ENCODE measurements at places on chromosomes 16 and 17.

DNA sequence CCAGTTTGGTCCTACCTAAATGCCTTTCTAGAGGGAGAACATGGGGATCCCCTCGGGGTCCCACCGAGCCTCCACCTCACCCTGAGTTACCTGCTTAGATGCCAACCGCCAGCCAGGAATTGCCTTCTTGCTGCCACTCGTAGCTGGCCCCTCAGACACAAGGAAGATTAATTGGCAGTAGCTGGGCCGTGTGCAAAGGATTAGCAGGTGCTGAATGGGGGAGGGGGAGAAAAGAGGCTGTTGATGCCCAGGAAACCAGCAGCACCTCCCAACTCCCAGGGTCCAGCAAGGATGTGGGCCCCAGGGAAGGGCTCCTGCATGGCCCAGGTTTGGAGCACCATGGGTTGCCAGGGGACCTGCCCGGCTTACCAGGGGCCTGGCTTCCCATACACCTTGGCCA, at the start of gene CNGB1:
CNGB1 (minus strand) TSS at position 159 of the 400 bp plus-strand sequence. CDS start 3,842 bp downstream, outside the sequence.
- no peak for DNase-seq

GRCh38 chr17:17220529-17220928, 14.4 kb upstream of the PLD6 start:
- no peak for DNase-seq

- no peak for DNase-seq
These were observed 2.5 kb upstream of the MAP3K14 start for GRCh38 chr17:45319239-45319703.

DNA sequence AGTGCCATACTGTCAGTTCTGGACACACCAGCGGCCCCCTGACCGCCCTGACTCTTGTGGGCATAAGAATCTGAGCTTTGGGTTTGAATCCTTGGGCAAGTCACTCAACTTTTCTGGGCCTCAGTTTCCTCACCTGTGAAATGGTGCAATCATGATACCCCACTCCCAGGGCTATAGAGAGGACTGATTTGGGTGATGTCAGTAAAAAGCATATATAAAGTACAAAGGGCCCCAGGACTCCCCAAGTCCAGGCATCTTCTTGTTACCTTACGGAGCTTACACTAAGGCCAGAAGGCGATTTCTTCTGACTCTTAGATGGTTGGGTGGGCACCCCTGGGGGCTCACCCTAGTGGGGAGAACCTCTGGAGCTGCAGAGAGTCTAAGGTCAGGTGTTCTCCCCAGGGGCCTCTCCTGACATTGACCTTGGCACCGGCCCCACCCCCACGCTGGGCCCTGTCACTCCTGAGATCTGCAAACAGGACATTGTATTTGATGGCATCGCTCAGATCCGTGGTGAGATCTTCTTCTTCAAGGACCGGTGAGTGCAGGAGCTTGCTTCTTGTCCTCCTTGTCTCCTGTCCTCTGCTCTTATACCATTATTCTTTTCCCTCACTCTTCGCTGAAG, 13.9 kb downstream of the MMP2 start:
- no peak for DNase-seq

DNA sequence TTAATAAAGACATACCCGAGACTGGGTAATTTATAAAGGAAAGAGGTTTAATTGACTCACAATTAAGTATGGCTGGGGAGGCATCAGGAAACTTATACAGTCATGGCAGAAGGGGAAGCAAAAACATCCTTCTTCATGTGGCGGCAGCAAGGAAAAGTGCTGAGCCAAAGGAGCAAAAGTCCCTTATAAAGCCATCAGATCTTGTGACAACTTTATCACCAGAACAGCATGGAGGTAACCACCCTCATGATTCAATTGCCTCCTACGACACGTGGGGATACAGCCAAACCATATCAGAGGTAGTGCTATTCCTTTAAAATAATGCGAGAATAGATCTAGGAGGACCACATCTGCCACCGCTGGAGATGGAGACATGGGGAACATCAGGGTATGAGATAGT, 9.0 kb downstream of the C16orf54 start:
- DNase-seq = no peak

DNA sequence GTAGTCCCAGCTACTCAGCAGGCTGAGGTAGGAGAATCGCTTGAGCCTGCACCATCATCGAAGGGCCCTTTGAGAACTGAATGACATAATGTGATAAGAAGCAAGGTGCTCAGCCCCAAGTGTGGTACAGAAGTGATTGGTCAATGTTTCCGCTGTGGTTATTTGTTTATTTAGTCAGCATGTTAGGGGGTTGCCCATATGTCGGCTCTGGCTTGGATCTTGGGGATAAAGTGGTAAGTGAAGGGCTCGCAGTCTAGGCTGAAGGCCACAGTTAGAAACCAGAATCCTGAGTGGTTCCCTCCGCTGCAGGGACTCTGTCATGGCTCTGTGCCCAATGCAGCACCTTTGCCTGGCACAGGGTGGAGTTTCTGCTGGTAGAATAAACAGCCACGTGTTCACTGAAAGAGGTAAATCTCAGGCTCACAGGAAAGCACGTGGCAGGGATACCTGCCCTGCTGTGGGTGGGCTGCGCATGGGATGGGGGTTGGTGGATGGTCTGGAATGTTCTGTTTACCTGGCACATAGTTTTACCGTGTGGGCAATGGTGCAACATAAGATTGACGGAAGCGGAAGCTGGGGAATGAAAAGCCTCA, 35.4 kb downstream of the SYT17 start:
- DNase-seq = peak; percentile 66

DNA sequence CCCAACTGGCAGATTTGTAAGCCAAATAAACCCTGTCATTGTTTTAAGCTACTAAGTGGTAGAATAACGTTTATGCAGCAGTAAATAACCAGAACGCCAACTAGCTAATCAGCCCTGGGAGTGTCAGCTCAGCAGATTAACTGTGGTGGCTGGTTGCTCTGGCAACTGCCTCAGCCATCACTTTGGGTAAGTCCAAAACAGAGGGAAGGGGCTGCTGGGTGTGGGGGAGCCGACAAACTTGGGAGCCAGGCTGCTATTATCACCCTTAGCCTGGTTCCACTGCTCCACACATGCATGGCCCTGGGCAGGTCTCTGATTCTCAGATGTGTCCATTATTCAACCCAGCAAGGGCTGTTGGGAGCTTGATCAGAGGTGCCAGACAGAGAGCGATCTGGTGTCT, 22.2 kb upstream of the RHOT1 start:
- DNase-seq = no peak

DNA sequence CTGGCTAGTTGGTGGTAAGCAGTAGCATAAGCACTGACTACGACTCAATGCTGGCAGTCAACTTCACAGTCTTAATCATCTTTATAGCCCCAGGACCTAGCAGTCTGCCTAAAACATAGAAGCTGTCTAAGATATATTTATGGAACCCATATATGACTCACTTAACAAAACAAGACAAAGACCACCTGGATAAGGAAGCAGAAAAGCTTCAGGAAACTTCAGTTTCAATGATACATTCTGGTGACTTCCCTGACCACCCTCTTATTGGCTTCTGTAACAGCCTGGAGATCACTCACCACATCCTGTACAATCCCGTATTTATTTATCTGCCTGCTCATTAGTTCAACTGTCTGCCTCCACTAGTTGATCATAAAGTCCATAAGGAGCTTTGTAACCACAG, 95.5 kb downstream of the PMP22 start:
- DNase-seq = no peak
